Bronchial epithelial cell (primary cell): ENCODE measurements at places on chromosomes 11 and 22.

GRCh38 chr11:10496296-10496936 is 41.4 kb downstream of the AMPD3 start:
- no peak for DNase-seq

GRCh38 chr11:126313826-126314225 is 10.0 kb downstream of the DCPS start:
- no peak for DNase-seq

- peak; percentile 43 for DNase-seq
These were observed 6.3 kb upstream of the FADS3 start for GRCh38 chr11:61897387-61898246.

GRCh38 chr11:116432301-116432700 is 340.5 kb downstream of the BUD13 start:
- no peak for DNase-seq

DNA sequence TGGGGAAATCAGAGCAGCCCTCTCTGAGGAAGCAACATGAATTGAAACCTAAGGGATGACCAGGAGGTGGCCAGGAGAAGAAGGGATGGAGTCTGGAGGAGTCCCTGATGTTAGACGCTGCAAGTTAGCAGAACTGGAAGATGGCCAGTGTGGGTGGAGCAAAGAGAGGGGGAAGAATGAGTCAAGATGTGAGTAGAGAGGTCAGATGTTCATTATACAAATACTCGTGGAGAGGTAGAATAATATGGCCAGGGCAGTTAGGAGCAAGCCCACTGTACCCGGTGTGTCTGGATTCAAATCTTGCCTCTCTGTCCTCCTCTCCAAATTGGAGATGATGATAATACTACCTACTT is 242.0 kb downstream of the TENM4 start:
- peak; percentile 70 for DNase-seq

- peak; percentile 31 for DNase-seq
These were observed 27.3 kb downstream of the FCHSD2 start for GRCh38 chr11:73114835-73115220.

DNA sequence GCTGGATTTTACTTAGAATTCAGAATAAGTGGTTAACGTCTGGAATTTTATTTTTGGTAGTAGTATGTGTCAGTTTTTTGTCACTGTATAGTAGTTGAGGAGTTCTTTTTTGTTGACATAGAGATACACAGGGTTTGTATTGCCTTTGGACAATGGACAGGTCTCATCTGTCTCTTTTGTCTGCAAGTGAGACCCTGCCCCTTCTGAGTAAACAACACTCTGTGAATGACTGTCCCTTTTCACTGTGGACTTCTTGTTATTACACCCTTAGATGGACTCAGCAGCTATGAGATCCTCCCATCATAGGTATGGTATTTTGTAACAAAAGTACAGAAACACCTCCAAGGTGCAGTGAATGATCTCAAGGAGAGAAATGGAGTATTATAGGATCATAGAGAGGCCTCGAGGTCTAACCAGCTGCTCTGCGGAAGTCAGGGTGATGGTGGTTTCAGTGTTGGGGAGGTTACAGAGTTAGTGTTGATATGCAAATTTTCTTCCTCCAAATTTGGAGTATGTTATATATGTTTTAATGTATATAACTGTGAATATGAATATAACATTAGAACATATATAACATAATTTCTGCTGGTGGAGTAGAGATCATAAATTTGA is 7.8 kb downstream of the PPP6R3 start:
- no peak for DNase-seq

DNA sequence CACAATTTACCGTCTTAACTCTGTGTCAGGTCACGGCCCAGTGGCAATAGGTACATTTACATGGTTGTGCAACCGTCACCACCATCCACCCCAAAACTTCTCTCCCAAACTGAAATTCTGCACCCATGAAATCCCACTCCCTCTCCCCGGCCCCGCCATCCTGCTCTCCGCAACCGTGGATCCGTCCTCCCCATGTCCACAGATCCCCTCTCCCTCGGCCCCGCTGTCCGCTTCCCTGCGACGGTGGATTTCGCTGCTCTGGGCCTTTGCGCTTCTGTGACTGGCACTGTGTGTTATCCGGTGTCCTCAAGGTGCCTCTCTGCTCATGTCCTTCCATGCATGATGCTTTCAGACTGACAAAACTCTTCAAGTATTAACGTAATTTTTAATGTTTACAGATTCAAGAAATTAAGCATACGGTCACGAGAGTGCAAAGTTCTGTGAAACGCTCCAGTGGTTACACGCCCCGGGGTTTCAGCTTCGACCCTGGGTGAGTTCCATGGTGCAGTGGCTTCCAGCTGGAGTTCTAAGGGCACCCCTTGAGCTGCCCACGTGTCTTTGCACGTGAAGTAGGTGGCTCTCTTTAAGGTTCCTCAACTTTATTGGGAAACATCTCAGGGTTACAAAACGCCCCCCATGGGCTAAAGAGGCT is 76.4 kb downstream of the KCNQ1 start:
- DNase-seq = no peak

DNA sequence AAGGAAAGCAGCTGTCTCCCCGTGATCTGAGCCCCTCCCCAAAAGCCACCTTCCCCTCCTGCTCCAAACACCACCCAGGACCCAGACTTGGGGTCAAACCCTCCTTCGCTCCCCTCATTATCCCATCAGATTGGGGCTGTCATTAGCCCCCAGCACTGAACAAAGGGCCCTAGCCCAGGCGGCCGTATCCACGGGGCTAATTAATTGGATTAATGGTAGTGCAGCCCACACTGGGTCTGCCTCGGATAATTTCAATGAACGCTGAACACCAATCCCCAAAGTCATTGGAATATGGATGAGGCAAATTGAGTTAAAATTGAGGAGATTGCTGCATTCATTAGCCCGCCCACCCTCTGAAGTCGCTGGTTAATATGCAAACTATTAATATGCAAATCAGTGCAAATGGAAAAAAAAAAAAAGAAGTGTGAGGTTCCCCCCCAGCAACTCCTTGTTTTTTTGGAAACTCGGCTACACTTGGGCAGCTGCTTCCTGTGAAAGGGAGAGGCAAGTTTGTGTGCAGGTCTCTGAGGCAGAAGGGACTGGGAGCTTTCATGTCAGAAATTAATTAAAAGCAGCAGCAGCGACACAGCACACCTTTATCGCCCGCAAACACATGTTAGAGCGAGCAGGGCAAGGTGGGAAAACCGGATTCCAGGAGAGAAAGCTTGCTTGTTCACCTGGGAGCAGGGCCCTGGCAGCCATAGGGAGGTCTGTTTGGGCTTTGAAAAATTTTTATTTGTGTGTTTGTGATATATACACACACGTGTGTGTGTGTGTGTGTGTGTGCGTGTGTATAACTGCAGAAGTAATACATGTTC is 517.8 kb downstream of the MIAT start:
- DNase-seq = peak; percentile 10

GRCh38 chr11:61087426-61088119 is 14.7 kb upstream of the CD5 start:
- DNase-seq = no peak

GRCh38 chr11:77127920-77128691 is at the start of gene MYO7A:
Gene MYO7A, plus strand, starts transcription at chr11:77128246. Its CDS starts 2,389 bp downstream, at chr11:77130635.
- DNase-seq = no peak

GRCh38 chr11:559712-560304 is 730 bp downstream of the LMNTD2 start:
- no peak for DNase-seq

DNA sequence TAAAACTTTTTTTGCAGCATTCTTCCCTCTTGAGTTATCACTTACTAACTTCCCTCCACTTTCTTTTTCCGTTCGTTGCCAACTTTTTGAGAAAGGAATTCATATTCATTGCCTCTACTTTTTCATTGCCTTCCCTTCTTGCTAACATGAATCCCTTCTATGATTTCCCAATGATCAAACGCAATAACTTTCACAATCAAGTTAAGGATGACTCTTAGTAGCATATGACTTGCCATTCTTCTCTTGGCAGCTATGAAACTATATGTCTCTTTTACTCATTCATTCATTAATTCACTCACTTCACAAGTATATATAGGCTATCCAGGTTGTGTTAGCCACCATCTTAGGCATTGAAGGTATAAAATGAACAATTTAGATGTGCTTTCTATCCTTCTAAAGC is 16.6 kb upstream of the ARHGAP20 start:
- peak; percentile 46 for DNase-seq

DNA sequence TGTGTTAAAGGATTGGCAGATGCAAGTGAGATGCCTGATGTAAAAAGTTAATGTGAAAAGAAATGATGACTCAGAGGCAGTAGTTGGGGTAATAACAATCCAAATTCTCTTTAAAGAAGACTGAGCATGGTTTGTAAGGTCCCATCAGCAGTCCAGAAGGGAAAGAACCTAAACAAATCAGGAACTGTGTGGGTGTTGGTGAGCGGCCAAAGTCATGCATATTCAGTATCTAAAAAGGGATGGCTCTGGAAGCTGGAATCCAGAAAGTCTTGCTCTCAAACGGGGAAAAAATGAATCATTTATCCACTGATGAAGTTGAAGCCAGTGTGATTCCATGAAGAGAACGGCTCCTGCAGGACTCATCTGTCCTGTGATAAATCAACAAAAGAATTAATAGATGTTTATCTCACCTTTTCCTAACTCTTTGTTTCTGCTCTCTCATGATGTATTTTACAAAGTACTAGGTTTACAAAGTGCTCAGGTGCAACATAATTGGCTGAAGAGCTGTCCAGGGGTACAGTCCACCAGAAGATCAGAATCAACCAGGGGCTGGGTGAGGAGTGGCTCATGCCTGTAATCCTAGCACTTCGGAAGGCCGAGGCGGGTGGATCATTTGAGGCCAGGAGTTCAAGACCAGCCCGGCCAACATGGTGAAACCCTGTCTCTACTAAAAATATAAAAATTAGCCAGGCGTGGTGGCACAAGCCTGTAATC is 20.5 kb upstream of the SORL1-AS1 start:
- DNase-seq = peak; percentile 57

DNA sequence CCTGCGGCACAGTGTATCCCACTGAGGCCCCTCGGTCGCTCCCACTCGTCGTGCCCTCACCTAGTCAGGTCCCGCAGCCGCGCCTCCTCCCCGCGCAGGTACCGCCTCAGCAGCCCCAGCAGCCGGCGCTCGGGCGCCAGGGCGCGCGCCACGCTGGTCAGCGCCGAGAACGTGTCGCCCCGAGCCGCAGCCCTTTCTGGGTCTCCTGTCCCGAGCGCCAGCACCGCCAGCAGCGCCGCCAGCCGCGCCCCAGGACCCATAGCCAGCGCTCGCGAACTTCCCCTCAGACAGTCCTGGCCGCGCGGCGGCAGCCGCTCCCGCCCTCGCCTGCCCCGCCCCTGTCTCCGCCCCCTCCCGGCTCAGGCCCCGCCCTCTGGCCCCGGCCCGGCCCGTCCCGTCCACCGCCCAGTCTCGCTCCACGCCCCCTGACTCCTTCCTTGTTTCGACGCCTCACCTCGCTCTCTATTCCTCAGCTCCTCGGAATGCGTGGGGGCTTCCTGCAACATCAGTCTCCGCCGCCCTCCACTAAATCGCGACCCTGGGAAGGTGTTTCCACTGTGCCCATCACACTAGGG is at the start of gene P4HA3:
Gene P4HA3 (minus strand): TSS at position 289 of the 575 bp plus-strand sequence. CDS start 29 bp downstream, at position 260.
- DNase-seq = peak; percentile 21

DNA sequence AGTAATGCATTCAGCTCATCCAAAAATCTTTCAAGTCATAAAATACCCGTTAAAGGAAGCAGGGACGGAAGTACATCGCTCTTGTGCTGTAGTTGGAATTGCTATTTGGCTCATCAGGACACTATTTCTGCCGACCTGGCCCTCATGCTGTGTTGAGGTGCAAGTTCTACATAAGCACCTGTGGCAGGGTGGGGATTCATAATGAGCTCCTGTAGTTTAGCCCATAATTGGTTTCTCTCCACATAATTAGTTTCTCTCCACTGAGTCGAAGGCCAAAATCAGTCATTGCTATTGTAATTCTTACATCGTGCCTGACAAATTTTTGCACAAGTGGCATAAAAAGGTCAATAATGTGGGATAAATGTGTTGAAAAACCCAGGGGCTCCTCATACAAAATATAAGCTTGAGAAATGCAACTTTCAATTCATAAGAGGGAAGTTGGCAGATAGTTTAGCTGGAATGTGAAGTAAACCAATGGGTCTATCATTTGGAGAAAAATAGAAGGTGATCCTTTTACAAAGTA is 14.9 kb upstream of the ISX start:
- no peak for DNase-seq

DNA sequence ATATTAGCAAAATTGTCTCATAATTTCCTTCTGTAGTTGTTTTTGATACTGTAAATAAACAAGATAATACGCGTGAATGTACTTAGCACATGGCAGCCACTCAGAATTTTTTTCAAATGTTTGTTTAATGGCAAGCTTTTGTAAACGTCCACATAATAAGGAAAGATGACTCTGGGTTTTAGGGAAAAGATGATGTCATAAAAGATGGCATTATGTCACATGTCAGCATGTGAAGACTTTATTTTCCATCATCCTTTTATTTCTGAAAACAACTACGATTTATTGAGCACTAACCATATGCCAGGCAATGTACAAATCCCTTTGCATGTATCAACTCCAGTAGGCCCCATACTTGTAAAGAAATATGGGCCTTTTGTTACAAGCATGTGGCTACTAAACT is 139.9 kb downstream of the C11orf91 start:
- DNase-seq = no peak

GRCh38 chr11:95301474-95301873 is 70.5 kb upstream of the SESN3 start:
- DNase-seq = peak; percentile 40

DNA sequence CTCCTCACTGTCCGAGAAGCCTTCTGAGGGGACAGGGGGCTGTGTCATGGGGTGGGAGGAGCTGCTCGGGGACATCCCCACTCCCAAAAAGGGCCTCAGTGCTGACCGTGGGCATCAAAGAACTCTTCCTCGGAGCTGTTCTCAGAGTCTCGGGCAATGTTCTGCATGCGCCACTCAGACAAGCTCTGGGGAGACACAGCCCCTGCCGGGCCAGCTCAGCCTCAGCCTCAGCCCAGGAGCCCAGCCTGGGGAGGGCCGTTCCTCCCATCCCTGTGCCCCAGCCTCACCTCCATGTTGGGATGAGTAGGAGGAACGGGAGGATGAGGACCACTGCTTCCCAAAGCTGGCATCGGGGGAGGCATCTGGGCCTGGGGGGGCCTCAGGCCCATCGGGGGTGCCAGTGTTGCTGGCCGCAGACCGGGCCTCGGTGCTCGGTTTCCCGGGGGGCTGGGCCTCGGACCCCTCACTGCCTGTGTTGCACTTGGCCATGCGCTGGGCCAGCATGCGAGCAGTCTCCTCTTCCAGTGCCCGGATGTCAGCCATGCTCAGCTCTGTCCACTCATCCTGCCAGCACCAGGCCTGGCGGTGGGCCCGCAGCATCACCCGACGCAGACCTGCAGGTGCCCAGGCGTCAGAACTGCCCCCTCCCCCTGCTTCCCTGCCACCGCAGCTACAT is 5.2 kb downstream of the PITPNM1 start:
- no peak for DNase-seq
